ENCODE measurements at places on chromosomes 5 and 9.
A peak's percentile ranks its signal among the peaks of the same experiment; 100 is the strongest.

DNA sequence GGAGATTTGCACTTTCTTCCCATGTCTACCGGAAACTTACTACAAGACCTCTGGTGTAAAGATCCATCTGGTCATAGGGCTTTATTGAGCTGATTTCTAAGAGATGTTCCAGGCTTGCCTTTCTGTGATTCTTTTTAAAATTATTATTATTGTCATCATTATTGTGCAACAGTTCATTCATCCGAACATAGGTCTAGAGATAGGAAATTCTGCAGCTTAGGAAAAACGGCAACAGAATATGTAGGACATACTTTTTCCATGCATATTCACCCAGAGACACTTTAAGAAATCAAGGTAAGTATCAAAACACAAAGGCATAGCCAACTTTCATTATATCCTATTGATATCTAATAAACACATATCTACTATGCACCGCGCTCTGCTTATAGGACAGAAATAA, 378.2 kb upstream of the KLF4 start:
- DNase-seq = no peak

DNA sequence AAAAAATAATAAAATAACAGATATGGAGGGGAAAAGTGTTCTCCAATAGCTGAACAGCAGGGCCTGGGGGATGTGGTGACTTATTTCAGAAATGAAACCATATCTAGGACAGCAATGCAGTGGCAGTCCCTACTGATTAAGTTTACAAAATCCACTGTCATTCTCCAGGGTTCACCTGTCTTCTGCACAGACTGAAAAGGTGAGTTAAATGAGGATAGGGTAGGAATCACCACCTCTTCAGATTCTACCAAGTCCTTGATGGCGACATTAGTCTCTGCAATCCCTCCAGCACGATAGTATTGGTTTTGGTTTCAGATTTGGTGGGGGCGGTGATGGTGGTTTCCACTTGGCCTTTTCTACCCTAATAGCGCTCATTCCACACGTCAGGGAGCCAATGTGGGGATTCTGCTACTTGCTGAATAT, 32.3 kb upstream of the NPM1 start:
- no peak for DNase-seq

DNA sequence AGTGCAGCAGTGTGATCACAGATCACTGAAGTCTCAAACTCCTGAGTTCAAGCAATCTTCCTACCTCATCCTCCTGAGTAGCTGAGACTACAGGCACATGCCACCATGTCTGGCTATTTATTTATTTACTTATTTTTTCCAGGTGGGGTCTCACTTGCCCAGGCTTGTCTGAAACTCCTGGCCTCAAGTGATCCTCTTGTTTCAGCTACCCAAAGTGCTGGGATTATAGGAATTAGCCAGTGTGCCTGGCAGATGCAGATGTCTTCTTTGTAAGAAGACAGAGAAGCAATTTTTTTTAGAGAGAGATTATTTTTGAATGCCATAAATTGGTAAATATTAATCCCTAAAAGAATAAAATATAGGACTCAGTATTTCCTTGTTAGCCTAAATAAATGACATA, 54.3 kb downstream of the CHSY3 start:
- no peak for DNase-seq

- DNase-seq = no peak
Measured at GRCh38 chr5:55446640-55447351, 88.0 kb downstream of the PLPP1 start.

GRCh38 chr5:132098151-132098594, 24.6 kb downstream of the CSF2 start:
- DNase-seq = no peak

DNA sequence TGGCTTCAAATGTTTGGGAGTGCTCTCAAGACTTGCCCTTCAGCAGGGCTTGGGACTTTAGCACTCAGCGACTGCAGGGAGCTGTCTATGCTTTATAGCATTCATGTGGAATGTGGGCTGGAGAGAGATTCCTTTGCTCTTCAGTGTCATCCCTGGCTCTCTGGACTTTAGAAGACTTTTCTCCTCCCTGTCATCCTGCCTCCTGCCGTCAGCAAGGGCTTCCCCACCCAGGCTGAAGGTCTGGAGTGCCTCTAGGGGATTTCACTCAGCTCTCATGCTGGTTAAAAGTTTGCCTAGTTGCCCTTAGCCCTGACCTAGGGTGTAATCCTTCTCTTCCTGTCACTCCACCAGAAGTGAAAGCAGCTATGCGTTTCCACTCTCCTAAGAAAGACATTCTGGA, 210.9 kb downstream of the FRMD3 start:
- DNase-seq = no peak

- DNase-seq = no peak
Measured at GRCh38 chr5:131396015-131396414, 132.2 kb downstream of the CDC42SE2 start.

DNA sequence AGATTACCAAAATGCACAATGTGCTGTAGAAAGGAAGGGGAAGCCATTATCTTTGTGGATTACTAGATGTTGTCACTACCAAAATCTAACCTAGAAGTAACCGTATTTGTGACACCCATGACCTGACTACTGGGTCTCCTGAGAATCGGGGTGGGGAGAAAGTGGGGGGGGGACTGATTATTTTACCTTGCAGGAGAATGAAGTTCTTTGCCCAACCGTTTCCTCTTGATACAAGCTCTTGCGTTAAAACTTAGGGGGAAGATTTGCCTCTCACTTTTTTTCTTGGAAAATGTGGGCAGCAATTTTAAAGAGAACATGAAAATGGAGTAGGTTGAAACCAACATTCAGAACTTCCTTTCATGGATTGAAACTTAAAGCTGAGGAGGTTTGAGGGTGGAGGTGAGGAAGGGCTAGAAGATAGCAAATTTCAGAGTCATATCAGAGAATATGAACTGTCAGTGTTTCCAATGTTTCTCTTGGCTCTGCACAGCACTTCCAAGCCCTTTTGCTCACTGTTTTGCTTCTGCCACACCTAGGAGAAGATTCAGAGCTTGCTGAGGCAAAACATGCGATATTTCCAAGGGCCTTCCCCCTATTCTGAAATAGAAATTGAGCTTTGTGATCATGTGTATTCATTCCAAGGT, 280.8 kb downstream of the AOPEP start:
- DNase-seq = peak; percentile 50

GRCh38 chr9:21996858-21997257, 2.3 kb downstream of the CDKN2B-AS1 start:
- no peak for DNase-seq

GRCh38 chr5:58825899-58826298, 243.0 kb downstream of the RAB3C start:
- DNase-seq = no peak

DNA sequence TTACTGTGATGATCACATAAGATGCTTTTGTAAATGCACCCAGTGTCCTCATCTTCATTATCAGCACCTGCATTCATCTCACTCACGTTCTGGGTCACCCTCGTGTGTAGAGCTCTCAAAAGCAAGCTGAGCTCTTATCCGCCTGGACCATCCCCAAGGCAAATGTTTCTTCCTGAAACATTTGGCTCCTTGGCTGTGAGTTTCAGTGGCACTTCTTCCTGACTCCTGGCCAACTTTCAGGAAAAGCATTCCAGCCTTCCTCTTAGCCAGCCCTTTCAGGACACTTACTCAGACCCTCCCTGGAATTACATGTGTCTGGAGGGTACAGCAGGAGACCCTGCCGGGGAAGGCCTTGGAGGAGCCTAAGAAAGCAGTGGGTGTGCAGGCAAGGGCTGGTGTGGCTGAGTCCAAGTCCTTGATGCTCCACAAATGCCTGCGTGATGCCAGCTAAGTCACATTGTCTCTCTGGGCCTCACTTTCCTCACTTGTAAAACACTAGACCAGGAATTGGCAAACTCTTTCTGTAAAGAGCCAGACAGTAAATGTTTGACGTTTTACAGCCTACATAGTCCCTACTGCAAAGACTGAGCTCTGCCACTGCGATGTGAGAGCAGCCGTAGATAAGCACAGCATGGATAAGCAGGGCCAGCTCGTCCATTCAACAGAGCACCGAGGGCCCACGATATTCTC, 72.1 kb downstream of the PDE6A start:
- DNase-seq = no peak

DNA sequence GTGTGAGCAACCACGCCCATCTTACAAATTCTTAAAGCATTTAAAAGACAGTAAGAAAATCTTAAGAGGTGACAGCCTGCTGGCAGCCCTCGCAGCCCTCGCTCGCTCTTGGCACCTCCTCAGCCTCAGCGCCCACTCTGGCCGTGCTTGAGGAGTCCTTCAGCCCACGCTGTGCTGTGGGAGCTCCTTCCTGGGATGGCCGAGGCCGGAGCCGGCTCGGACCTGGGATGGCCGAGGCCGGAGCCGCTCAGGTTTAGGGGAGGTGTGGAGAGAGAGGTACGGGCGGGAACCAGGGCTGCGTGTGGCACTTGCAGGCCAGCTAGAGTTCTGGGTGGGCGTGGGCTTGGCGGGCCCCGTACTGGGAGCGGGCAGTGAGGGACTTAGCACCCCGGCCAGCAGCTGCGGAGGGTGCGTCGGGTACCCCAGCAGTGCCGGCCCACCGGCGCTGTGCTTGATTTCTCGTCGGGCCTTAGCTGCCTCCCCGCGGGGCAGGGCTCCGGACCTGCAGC, 9.3 kb upstream of the ECM2 start:
- no peak for DNase-seq

GRCh38 chr5:81156732-81157131, 76.4 kb upstream of the CKMT2 start:
- no peak for DNase-seq

DNA sequence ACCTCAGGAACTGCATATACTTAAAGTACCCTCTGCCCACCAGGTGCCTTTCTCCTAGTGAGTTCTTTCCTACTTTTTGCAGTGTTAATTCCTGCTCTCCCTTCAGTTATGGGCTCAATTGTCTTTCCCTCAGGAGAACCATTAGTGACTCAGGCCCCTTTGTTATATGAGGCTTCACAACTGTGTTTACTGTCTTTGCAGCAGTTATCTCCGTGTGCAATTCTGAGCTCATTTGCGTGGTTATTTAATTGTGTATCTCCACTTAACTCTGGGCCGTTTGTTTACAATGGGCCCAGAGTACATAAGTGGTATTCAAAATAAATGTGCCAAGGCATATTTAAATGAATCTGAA, 9.6 kb downstream of the FBXO38 start:
- peak; percentile 94 for DNase-seq

DNA sequence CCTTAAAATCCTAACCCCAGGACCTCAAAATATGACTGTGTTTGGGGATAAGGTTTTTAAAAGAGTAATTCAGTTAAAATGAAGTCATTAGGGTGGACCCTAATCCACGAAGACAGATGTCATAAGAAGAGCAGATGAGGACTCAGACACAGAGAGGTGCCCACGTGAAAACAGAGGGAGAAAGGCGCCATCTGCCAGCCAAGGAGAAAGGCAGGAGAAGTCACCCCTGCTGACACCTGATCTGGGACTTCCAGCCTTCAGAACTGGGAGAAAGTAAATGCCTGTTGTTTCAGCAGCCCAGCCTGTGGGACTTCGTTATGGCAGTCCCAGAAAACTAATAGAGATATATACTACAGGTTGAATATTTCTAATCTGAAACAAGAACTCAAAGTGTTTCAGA, 67.4 kb downstream of the ROR2 start:
- no peak for DNase-seq

DNA sequence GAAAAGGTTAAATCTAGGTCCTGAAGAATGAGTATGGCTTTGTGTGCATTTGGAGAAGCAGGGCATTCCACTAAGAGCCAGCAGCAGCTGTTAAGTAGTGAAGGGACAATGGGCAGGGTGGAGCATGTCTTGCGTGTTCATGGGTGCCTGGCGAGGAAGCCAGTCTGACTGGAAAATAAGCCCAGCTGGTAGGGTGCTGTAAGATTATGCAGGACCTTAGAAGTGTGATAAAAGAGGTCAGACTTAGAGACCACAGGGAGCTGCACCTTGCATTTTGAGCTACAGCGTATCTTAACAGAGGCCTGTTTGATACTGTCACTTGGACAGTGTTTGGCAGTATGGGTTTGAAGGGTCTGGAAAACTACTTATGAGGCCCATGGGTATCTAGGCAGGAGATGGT, 131.7 kb upstream of the ELL2 start:
- DNase-seq = no peak

DNA sequence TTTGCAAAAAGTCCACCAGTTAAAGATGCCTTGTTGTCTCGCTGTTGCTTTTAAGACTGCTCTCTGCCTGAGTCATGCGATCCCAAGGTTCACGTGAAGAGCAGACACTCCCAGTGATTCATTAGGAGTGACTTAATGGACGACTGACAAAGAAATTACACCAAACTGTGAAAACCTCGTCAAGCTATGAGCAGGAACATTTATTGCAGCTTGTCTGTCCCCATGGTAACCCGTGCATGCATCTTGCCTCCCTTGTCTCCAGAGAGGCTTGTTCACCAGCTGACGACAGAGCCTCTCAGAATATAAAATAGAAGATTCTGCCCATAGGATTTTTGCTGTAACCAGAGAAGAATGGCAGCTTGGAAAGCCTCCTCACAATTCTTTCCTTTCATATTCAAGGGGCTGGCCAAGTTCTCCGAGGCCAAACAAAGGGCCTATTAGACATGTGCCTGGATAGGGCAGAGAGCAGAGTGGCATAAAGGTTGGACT, 352.7 kb downstream of the SPOCK1 start:
- DNase-seq = no peak

DNA sequence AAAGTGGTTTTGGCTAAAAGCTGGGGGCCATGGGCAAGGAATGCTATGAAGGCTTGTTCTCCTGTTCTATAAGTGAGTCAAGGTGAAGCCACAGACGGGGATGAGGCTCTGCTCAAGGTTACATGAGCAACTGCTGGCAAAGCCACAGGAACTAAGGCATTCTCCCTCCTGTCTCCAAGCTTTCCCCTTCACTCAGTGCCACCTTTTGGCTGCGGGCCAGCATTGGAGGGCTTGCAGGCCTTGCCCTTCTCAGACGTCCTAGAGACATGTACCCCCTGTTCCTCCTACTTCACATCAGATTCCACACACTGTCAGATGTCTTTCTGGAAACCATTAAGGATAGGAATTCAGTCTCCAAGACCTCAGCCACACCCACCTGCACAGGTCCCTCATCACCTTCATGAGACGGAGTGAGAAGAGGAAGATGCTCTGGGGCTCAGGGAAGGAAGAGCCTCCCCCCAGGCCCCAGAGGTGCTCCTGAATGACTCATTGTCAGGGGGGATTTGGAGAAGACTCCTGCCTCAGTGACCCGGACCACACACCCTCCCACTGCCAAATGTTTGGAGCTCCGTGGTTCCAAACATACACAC, 20.5 kb upstream of the MEIKIN start:
- DNase-seq = no peak

DNA sequence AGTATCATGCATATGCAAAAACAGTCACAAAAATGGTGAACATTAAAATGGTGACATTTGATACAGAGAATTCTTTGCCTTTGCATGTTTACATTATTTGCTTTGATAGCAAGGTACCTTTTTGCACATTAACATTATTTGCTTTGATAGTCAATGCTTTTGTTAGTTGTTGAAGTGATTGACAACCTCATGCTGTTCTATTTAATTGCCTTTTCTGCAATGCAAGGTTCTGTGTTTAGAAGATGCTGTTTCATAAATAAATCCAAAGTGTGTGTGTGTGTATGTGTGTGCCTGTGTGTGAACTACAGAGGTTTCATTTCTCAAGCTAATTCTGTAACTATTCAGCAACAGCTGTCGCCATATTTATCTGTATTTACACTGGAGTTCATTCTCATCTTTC, 668.7 kb downstream of the NR2F1-AS1 start:
- no peak for DNase-seq

Measured in NCI-H2029 (cell line).